ENCODE measurements at places on chromosomes 1 and 21. TPM values are rescaled to one million over a fixed set of nuclear protein-coding genes. Genes with fewer than 3 reads are reported as not detected.

GRCh38 chr1:44719318-44719717 is 11.7 kb downstream of the RNU5D-1 start:
- no peak for DNase-seq

DNA sequence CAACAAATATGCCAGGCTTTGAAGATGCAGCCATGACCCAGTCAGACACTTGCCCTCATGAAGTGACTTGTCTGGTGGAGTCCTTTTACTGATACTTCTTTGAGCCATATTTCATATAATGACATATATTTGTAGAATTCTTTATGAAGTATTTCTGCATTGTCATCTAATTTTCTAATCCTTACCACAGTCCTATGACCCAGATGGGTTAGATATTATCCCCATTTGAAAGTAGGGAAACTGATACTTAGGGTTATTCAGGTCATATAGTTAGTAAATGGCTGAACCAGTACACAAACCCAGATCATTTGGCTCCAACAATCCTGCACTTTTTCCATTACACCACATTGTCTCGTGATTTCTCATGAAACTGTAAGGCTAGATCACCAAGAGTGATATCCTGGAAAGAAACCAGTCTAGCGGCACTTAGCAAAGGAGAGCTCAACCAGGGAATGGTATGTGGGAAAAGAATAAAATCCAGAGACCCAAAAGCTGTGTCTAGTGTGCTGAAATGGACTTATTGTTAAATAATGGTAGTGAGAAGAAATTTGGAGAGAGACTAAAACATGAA is 49.6 kb downstream of the ZFYVE9 start:
- DNase-seq, result no peak

DNA sequence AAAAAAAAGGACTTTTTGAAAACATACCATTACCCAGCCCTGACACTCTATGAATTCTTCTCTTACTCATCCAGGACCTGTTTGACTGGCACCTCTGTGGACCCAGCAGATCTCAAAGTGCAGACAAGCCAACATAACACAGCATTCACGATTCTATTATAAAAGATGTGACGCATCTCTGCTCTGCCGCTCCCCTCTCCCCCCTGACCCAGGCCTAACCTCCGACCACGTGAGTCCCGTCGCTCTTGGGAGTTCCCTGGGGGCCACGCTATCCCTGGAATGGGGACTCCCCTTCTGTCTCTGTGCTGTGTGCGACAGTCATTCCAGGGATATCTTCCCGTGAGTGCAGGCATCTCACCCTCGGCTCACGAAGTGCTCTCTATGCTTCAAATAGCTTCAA is 21.1 kb downstream of the LRRC38 start:
- no peak for DNase-seq

- no peak for DNase-seq
These were observed 328.5 kb downstream of the TBX15 start for GRCh38 chr1:118659646-118660045.

GRCh38 chr1:7040969-7041695 is 255.9 kb downstream of the CAMTA1 start:
- DNase-seq, result no peak

Gene MATN1
- not detected for total RNA-seq

Gene BTG2
- 116 TPM for total RNA-seq

Gene CYP4Z1
- total RNA-seq, result not detected

Gene SYPL2
- total RNA-seq, result not detected

Gene AQP10
- total RNA-seq, result not detected
